Activated CD4-positive, CD25-positive, alpha-beta regulatory T cell treated with anti-CD3 and anti-CD28 coated beads, Interleukin-2, amount 50 U/mL, for 24 hours (primary cell): ENCODE measurements at places on chromosomes 4 and X.

DNA sequence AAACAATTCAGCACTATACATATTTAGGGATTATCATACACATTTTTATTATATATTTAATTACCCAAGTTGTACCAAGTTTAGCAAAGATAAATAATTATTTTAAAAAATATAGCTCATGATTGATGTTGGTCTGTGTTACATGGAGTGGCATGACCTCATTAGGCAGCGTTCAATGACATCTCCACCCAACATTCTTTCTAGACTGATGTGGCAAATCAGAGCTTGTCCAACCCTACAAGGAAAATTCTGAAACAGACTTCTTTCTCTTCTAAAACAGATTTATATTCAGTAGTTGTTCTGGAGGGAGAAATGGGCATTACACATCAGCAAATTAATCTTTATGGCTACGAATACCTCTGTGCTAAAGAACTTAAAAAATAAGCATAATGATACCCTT, 189.7 kb downstream of the PDGFC start:
- ATAC-seq, result no peak

DNA sequence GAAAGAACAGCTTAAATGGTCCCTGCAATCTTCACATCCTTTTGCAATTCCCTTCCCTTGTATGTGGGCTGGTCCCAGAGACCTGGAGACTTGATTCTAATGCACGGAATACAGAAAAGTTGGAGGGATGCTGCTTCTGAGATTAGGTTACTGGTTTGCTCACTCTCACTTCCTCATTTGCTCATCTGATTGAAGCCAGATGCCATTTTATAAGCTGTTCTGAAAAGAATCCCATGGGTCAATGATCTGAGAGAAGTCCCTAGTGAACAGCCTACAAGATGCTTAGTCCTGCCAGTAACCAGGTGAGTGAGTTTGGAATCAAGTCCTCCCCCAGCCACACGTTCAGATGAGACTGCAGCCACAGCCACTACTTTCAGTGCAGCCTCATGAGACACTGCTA, 35.9 kb downstream of the MAGEA1 start:
- no peak for ATAC-seq

DNA sequence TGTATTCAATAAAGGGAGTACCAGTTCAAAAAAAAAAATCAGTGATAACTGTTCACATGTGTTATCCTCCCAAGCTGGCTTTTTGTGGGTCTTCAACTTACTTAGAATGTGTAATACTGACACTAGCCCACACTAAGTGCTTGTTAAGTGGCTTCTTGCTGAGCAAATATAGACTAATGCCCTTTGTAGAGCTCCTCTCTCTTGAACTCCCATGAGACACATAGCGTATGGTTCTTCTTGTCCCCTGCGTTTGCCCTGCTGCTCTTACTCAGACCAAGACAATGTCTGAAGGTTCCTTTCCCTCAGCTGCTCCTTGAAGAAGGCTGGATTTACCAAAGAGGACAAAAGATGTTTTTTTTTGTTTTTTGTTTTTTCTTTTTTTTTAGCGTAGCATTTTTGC, 110.9 kb downstream of the FRAS1 start:
- ATAC-seq, result no peak

- ATAC-seq, result no peak
These were observed 84.8 kb upstream of the WDR44 start for GRCh38 chrX:118261151-118261550.

DNA sequence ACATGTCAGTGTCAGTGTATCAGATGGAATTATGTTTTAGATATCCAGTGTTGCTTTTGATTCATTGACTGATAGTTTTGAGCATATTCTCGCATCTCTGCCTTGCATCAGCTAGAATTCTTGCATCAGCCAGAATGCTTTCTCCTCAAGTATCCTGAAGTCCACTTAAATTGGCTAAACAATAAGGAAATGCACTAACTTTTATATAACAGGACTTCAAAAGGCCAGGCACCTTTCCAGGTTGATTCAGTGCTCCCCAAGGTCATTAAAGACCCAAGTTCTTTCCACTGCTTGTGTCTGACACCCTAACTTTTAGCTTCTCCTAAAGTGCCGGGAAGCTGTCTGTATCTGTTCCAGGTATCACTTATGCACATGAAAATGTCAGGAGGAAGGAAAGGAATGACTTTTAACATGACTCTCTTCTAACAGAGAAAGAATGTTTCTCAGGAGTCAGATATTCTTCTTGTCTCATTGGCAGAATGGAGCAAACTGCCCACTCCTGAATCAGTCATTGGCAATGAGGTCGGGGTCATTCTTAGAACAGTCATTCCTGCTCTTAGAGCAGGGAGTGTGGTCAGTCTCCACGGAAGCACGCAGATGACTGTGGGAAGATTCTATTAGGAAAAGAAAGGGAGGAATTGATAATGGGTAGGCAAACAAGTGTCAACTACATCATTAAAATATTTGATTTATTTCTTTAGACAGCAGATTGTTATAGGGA, 92.9 kb upstream of the TLL1 start:
- no peak for ATAC-seq

- ATAC-seq, result no peak
These were observed 127.4 kb upstream of the UNC5C start for GRCh38 chr4:95676190-95676589.

DNA sequence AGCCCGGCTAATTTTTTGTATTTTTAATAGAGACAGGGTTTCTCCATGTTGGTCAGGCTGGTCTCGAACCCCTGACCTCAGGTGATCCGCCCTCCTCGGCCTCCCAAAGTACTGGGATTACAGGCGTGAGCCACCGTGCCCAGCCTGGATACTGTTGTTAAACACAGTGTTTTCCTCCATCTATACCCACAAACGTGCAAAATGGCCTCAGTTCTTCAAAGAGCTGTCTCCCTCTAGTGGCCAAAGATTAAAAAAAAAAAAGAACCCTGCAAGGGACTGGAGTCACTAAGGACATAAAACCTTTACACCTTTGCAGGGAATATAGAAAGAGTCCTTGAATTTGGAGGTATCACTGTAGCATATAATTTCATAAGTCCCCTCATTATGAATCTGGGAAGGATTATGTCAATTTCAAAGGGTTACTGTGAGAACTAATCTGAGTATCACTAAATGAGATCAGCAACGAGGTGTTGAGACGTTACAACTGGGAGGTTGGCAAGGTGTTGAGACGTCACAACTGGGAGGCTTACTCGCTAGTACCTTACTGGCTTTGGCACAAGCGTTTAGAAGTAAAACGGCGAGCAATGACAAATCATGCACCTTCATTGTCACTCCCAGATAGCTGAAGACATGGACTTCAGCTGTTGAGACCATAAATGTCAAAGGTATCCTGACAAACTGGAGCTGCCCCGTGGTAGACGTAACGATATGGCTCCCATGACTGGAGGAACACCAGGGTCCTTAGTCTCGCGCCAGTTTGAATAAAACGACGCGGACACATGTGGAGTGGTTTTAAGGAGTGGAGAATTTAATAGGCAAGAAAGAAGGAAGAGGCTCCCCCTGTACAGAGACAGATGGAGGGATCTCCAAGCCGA, 33.4 kb upstream of the ENPP6 start:
- peak; percentile 53 for ATAC-seq

DNA sequence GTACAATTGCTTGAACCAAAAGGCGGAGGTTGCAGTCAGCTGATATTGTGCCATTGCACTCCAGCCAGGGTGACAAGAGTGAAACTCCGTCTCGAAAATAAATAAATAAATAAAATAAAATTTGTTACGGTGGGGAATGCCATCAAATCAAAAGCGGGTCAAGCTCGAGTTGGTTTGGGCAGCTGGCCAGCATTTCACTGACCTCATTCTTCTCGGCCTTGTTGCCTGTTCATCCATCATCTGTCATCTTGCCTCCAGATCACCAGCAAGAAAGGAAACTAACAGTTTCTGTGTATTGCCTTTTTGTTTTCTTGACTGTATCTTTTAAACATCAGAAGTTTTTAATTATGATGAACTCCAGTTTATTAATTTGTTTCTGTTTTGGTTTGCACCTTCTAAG, 31.5 kb upstream of the KLHL2 start:
- no peak for ATAC-seq

DNA sequence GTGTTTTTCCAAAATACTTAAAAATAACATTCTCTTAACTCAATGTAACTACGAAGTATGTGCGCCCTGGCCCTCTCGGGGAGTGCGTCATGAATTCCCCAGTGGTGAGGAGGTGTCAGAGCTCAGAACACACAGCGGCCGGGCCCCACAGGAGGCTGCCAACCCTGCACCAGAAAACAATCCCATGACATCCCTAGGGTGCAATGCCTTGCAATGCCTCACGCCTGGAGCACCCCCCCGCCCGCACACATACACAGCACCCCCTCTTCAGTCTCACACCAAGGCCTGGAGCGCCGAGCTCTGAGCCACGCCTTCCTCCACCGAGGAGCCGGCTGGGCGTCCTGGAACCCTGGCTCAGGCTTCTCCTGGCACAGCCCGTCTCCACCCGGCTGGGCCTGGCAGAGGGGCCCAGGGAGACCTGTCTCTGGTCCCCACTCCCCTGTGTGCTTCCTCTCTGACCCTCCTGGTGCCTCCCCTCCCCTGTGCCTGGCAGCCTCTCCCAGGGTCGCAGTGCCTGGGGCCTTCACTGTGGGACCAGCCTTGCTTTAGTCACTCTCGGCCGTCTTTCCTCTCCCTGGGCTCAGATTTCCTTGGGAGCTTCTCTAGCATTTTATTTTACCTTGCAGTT, 108.2 kb upstream of the ADRA2C start:
- no peak for ATAC-seq

- ATAC-seq, result no peak
These were observed 154.7 kb upstream of the STX18 start for GRCh38 chr4:4696530-4696929.

- ATAC-seq, result peak; percentile 27
These were observed 171.2 kb downstream of the TMA16 start for GRCh38 chr4:163665521-163666331.

DNA sequence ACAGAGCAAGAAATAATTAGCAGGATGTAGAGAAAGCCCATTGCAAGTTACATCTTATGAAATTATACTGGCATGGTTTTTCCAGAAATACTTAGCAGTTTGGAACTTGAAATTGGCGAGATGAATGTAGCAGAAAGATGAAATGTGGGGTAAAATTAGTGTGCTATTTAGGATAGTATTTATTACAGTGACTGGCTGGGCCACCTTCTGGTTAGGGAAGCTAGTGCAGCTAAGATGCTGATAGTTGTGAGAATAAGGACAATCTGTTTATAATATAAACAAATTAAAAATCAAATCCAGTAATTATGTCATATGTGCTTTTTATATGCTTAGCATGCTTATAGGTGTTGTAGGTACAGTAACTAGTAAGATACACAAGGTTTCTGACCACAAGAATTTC, 74.8 kb downstream of the IL15 start:
- ATAC-seq, result no peak

DNA sequence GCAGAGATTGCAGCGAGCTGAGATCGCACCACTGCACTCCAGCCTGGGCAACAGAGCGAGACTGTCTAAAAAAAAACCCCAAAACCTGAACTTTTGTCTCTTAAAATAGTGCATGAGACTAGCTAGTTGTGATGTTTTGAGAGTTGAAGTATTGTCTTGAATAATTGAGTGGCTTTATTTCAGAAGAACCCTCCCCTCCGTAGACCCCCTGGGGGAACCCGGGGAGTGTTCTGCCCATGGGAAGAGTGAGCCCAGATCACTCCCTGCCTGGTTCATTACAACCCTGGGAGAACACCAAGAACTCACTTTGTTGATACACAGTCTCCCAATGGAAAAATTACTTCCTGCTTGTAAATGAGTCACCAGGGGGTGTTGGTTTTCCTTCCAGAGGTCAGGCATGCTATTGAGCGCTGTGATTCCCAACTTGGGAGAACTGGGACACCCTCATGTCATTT, 65.3 kb upstream of the SHISA3 start:
- ATAC-seq, result no peak

DNA sequence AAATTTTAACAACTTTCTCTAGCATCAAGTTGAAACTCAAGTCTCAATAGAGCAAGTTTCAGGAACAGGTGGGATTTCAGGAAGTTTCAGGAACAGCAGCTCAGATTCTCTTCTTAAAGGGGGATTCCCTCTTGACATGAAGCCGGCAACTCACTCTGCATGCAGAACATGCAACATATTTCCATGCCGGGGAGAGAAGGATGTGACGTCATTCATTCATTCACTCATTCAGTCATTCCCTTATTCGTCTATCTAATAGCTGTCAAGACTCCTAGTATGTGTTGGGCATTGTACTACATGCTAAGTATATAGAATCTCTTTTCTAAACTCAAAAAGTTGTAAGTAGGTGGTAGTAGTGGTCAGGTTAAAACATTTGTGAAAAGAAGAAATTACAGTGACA, 4.8 kb upstream of the FAM9A start:
- no peak for ATAC-seq

DNA sequence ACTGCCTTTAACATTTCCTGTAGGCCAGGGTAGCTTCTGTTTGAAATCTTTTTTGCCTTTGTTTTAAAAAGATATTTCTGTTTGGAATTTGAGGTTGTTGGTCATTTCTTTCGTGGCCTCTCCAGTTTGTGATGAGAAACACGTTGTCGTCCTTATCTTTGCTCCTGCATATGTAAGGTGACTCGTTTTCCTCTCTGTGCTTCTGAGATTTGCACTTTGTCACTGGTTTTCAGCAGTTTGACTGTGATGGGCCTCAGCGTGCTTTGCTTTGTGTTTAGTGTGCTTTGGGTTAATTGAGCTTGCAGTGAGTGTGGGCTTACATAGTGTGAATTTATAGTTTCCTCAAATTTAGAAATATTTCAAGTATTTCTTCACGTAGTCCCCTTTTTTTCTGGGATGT, 81.5 kb downstream of the FAM193A start:
- ATAC-seq, result no peak

- ATAC-seq, result no peak
These were observed 66.3 kb upstream of the C1QTNF7 start for GRCh38 chr4:15361529-15361928.

- no peak for ATAC-seq
These were observed 131.5 kb downstream of the PRSS12 start for GRCh38 chr4:118221227-118221800.
